ENCODE measurements at places on chromosomes 5 and 9.

- DNase-seq, result no peak
Observed at GRCh38 chr9:112025850-112026249, 129.2 kb downstream of the UGCG start.

- DNase-seq, result peak; percentile 46
Observed at GRCh38 chr5:72328172-72328571, 8.0 kb downstream of the PTCD2 start.

- no peak for DNase-seq
Observed at GRCh38 chr5:72268260-72268659, 51.8 kb downstream of the MRPS27 start.

DNA sequence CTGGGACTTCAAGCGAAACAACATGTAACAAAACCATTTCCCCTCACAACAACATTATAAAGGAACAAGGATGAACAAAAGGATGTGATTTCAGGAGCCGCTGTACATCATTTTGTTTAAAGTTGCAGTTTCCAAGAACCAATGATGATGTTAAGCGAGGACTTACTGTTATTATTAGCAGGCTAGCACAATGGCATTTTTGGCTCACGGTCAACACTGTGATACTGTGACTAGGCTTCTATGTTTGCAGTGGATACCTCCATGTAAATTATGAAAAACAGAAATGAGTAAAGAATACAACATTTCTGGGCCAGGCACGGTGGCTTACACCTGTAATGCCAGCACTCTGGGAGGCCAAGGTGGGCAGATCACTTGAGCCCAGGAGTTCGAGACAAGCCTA is 113.0 kb downstream of the AUH start:
- DNase-seq, result no peak

DNA sequence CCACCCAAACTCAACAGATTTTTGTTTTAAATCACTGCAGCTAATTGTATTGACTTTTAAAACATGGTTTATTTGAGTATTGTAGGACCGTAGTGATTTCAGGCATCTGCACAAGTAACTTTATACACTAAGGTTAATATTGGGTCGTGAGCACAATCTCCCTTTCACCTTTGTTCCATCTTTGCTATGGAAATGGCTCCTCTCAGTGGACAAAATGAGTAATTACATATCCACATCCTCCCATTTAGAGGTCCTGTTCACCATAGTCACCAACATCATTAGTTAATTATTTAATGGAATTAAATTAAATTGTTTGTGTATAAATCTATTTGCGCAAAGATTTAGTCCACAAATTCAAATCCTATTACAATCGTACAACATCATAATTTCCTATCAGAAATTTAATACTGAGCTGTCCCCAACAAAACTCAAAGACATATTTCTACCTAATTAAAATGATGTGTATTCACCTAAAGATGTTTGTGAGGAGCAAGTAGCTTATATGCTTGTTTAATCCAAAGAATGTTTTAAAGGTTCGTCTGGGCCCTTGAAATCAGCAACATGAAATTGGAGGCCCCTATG is 173.0 kb upstream of the DAPK1 start:
- peak; percentile 62 for DNase-seq

- DNase-seq, result no peak
Observed at GRCh38 chr9:76177931-76178330, 216.3 kb downstream of the RFK start.

DNA sequence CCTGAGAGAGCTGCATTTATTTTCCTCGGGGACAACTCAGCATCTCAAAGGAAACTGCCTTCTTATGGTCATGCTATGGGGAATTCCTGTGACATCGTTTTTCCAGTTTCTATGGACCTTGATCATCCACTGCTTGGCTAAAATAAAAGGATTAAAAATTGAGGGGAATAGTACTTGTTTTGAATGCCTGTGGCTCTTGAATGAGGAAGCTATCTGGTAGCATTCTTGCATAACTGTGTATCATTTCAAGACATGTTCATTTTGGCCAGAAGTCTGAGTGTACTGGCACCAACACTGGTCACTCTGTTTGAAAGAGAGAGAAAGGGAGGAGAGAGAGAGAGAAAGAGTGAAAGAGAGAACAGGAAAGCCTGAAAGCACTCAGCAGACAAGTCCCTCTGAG is 116.7 kb downstream of the DOCK2 start:
- peak; percentile 39 for DNase-seq

- DNase-seq, result no peak
Observed at GRCh38 chr9:27310582-27310981, 13.6 kb upstream of the EQTN start.

DNA sequence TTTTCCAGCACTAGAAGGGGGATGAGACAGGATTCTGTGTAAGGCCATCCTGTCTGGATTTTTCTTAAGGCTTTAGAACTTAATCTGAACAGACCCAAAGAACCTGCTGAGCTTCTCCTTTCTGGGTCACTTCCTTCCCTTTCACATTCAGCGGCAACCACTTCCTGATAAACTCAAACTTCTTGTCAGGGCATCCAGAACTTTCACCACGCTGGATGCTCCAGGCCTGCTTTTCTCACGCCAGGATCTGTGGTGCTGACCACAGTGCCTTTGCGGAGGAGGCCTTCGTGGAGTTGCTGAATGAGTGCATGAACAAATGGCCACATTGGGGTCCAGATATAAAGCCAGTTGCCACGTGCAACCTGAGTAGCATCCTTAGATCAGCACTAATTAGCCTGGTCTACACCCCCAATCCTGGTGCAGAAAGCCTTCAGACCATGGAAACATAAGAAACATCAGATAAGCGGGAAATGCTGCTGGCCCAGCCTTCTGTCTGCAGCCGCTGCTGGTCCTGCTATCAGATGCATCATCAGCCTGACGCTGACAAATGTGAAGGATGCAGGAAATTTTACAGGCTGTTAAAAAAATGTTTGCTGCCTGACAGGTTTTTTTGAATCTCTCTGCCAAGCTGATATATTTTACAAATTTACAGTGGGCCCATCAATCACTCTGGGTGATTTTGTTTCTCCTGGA is 75.3 kb upstream of the BARHL1 start:
- DNase-seq, result no peak

DNA sequence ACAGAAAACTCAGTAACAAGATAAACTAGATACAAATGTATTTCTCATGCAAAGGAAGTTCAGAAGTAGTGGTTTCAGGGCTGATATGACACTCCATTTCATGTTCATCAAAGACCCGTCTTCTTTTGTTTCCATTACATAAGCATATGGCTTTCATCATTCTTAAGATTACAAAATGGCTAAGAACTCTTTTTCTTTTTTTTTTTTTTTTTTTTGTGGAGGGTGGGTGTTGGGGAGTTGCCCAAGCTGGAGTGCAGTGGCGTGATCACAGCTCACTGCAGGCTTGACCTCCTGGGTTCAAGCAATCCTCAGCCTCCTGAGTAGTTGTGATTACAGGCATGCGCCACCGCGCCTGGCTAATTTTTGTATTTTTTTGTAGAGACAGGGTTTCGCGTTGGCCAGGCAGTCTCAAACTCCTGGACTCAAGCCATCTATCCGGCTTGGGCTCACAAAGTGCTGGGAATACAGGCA is 22.0 kb upstream of the PTBP3 start:
- DNase-seq, result no peak

DNA sequence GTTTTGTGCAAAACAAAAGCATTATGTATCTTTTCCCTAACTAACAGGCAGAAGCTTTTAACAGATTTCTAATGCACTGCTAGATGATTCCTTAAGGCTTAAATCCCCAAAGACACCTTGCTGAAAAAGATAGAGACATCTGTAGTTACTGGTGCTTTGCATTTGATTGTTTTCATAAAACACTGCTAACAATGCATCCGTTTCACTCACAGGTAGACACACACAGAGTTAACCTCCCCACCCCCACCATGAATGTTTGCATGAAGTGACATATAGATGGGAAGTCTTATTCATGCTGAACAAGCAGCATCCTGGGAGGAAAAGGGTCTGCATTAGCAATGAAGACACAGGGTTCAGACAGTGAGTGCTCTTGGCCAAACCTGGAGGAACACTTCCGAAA is 100.9 kb downstream of the ASTN2 start:
- no peak for DNase-seq

DNA sequence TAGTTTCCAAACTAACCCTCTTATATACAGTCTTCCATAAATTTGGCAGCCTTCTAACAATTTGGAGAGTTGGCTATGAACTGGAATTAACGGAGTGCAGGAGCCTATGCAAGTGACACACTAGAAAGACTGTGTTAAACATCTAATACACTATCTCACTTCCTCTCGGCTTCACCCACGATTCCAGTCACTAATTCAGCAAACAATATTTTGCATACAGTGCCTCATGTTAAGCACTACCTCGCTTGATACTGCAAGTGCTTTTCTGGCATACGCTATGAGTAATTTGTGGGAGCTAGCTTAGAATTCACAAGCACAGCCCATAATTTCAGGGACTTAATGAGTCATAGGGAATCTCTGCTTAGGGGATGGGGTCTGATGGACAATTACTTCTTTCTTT is 102.5 kb downstream of the ST8SIA4 start:
- DNase-seq, result no peak

DNA sequence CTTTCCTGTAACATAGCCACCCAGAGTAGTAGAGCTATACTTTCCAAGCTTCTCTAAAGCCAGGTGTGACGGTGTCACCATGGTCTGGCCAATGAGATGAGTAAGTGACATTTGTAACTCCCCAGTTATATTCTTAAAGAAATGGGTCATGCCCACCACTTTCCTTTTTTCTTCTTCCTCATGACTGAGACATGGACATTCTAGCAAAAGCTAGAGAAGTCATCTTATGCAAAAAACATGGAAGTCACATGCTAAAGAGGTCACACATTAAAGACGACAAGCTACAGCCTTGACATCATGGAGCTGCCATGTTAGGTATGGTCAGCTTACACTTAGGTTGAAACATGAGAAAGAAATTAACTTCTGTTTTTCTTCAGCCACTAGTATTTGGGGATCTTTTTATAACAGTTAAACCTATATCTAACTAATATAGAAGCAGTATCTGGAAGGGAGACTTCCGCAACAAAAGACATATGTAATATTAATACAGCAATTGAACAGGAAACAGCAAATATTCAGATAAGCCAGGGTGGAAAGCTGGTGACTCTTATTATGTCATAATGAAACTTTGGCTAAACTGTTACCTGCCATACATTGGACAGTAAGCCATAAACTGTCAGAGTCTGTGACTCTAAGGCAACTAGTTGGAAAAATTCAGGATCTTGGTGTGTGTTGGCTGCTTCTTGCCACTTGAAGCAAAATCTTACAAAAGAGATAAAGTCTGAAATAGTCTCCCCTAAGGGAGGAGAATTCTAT is 54.7 kb upstream of the SNX2 start:
- no peak for DNase-seq

DNA sequence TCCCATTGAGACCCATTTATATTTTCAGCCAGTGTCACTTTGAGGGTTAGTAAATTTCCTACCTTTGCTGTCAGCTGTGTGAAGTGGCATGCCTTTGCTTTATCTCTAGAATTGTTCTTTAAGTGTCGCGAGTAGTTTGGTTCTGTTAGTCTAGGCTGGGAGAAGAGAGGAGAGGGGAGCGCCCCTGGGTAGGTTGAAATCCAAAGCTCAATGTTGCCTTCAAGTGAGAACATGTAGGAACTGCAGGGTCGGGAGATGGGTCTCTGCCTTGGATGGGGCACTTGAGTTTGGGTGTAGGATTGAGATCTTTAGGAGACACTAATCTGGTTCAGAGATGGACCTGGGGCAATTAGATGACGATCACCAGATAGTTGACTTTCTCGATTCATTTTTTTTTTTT is 46.3 kb downstream of the STC2 start:
- peak; percentile 9 for DNase-seq

- no peak for DNase-seq
Observed at GRCh38 chr5:14166437-14166836, 23.3 kb downstream of the TRIO start.

DNA sequence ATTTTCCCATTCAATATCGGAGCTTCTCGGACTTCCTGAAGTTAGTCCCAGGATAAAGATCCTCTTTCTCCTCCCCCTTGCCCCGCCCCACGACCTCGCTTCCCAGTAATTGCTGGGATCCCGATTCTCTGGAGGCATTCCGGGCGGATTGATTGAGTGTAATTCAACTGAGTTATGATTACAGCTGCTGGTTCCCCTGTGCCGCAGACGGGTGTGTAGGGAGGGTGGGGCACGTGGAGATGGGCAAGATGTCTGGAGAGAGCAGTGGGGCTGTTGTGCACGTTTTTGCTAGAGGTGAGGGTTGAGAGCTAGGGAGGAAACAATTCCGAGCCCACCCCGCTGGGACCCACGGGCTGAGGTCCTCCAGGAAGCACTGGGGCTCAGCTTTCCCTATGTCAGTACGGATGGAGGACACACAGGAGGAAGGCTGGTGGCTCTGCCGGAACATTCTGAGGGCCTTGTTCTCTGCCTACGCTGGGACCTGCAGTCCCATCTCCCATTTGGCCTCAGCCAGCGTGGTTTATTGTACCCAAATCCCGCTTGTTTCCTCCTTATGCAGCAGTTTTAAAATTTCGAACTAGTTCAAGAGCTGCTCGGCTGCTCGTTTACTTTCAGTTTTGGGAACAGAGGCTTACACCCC is 2.4 kb upstream of the DMRT2 start:
- no peak for DNase-seq

- DNase-seq, result no peak
Observed at GRCh38 chr9:113858282-113858681, 17.8 kb upstream of the ZNF618 start.

DNA sequence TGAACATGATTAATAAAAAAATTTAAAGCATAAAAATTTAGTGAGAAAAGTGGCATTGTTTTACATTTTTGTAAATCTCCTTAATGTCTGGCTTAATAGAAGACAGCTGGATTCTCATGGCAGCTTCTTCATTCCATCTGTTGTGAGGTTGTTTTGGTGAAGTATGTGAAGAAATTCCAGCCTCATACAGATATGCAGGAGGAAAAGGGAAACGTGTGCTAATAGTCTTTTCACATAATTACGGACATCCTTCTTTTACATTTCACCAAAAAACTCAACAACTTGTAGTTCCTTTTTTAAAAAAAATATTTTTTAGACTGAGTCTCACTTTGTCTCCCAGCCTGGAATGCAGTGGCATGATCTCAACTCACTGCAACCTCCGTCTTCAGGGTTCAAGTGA is 46.9 kb downstream of the HACD4 start:
- no peak for DNase-seq

GRCh38 chr9:70438341-70438928 is 24.0 kb upstream of the KLF9 start:
- DNase-seq, result peak; percentile 63

DNA sequence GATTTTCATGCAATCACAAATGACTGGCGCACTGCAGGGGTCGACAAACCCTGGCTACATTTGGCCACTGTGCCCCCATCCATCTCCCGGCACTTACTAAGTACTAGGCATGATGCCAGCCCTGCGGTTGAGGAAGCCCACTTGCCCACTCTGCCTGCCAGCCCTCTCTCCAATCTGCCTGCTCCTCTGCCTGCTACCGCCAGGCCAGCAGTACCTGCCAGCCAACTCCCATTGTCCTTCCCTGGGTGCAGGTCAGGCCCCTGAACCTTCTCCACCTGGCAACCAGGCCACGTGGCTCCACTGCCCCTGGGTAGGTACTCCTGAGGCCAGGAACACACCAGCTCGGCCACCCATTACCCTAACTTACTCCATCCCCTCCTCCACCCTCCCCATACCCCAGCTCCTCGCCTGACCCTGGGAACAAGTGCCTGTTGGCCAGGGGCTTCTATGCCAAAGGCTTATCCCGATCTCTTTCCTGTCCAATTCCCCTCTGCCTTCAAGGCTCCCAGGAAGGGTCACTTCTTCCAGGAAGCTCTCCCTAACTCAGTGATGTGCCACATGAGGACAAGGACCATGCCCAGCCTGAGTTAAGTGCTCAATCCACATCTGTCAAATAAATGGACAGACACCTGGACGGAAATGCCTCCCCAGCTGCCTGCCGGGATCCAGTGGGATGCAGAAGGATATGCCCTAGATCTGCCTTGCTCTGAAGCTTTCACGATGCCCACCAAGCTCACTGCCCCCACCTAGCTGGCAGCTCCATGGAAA is 6.6 kb downstream of the EEIG1 start:
- no peak for DNase-seq

Measured in fibroblast of the conjunctiva (primary cell).